ENCODE measurements at places on chromosomes 7 and 10.
A peak's percentile ranks its signal among the peaks of the same experiment; 100 is the strongest.

DNA sequence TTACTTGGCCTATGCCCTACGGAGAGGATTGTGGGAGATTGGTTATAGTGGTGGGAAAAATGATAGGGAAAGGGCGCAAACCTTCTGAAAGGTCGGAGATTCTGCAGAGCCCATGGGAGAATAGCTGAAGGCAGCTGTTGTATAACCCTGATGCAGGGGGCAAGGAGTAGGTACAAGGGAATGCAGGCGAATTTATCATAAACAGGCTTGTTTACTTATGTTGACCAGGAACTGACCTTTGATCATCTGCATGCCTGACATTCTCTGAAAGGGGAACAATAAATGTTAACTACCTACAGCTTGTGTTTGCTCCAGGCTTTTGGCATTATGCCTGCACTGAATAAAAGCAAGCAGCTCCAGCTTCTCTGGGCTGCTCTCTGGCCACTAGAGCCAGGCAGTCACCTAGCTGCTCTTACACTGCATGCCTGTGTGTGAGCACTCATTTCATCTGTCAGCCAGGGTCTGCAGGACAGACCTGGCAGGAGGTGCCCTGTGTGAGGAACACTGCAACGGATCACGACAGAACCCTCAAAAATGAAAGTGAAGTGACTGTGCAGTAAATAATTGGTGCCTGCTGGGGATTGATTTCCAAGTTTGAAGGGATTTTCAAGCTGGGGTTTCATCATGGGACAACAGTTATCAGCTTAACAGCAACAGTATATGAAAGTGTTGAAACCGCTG, 31.1 kb upstream of the ABCA13 start:
- DNase-seq, result no peak

GRCh38 chr7:22269963-22270362, 87.0 kb downstream of the RAPGEF5 start:
- no peak for DNase-seq

GRCh38 chr7:105759670-105760550, 116.5 kb downstream of the ATXN7L1 start:
- DNase-seq, result no peak

GRCh38 chr7:45563941-45564461, 10.2 kb upstream of the ADCY1 start:
- DNase-seq, result no peak

- no peak for DNase-seq
Measured at GRCh38 chr10:30456266-30456665, 22.3 kb downstream of the MAP3K8 start.

- no peak for DNase-seq
Measured at GRCh38 chr7:8442814-8443304, 9.4 kb downstream of the NXPH1 start.

- DNase-seq, result no peak
Measured at GRCh38 chr10:19964625-19965024, 148.4 kb downstream of the PLXDC2 start.

DNA sequence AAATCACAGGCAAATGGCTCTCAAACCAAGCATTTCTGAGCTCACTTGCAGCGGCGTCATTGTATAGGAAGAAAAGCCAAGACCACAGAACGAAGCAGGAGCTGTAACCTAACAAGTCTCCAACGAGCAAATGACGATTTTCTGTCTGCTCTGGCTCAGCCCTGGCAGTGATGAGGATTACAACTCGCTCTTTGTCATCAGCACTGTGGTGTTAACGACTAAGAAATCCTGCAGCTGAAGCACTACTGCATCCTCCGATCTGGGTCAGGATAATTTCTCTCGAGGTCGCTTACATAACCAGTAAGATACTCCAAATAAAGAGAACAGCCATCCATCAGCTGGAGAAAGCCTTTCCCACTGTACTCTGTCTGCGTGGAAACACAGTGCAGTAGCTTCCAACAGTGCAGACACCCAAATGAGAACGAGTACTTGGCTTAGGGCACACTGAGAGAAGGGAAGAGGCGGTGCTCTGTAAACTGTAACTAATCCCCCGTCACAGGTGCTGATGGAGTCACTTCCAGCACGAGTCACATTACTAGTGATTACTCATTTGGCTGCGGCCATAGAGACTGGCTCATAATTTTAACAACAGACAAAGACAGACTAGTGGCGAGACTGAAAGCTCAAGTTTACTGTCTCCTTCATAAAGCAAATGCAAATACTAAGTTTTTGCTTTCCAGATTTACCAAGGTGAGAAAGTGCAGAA, 135.8 kb downstream of the NRBF2 start:
- peak; percentile 54 for DNase-seq

GRCh38 chr7:16669581-16669980, 23.6 kb downstream of the BZW2 start:
- no peak for DNase-seq

GRCh38 chr10:73867871-73868631, 6.3 kb downstream of the CAMK2G start:
- no peak for DNase-seq

- DNase-seq, result no peak
Measured at GRCh38 chr7:135190703-135191102, 20.2 kb upstream of the CYREN start.

DNA sequence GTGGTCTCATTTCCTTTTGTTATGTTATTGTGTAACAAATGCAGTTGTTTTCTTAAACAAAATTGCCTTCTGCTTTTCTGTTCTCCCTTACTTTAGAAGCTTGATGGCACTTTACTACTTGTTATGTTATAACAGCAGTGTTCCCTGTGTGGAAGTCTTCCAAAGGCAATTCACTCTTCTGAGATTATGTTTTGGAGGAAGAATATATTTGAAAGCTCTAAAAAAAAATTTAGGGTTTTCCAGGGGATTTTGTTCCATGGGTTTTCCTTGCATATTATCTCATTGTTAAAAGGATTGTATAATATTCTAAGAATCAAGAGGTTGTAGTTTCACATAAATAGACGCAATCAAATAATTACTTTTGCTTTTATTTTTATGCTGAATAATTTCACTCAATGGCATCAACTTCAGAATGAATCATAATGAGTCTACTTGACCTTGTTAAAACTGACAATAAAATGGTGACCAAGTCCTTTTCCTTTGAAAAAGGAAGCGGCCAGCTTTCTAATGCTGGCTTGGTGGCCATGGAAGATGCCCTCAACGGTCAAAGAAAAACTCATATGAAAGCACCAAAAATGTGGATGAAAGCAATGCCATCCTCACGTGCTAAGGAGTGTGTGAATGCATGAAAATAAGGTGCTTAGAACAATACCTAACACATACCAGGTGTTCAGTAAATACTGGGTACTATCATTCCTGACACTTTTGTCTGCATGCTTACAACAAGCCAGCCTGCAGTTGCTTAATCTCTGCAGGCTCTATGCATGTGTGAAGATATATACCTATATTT, 92.4 kb upstream of the KLF6 start:
- no peak for DNase-seq

GRCh38 chr7:143479055-143479766, 1.5 kb downstream of the TAS2R41 start:
- DNase-seq, result no peak

DNA sequence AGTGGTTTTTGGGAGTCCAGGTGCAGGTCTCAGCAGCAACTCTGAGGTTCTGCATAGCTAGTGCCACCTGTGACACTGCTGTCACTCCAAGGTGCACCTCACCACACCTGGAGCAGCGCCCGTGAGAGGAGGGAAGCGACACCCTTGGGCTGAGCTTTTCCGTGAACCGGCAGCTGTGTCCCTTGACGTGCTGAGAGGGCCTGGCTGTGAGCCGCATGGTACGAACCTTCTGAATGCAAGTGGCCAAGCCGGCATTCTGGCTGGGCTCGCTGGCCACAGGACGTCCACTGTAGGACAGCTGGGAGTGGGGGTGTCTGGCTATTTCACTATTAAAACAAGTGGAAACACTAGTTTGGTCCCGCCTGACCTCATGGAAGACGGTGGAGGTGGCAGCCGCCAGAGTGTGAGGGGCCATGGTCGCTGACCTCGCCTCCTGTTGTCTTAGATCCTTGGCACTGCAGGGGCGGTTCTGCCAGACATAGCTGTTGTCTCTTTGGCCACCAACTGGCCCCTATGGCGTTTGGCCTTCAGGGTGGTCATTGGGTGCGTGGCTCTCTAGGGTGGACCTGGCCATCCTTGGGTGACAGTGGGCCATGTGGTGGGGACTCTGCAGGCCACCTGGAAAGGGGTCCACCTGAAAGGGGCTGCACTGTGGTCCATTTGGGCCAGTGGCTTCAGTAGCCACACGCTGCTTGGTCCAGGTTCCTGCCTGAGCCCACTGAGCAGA, 12.9 kb downstream of the INPP5A start:
- DNase-seq, result no peak

GRCh38 chr7:54339073-54339472, 203.1 kb upstream of the VSTM2A start:
- DNase-seq, result no peak

DNA sequence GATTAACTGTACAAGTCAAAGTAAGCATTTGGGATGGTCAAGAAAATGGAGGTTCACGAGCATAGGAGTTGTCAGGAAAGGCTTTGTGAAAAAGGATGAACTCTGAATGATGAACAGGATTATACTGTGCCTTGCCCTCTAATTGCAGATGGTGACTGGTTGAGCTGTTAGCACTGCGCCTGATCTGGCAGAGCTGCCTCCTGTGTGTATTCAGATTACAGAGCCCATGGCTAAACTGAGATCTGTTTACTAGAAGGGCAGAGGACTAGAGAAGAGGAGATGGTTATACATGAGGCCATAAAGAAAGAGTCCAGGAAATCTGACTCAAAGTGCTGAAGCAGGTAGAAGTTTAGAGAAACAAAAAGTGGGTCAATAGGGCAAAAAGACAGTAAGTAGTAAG, 29.7 kb downstream of the LRRC72 start:
- no peak for DNase-seq

GRCh38 chr7:38396852-38397251, 123.4 kb upstream of the TARP start:
- no peak for DNase-seq

- DNase-seq, result no peak
Measured at GRCh38 chr7:99707096-99707495, 27.3 kb upstream of the CYP3A5 start.

DNA sequence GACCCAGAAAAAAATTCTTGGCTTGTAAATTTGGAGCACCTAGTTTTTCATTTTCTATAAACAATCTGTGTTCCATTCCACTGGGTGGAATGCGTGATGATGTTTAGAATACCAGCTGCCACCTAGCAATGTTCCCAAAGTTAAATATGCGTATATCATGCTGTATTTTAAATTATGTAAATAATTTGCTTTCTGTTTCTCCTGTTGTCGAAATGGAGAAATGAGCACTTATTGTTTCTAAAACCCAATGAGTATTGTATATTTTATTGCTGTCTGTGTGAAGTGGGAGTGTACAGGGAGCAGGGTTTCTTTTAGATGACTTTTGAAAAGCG, 49.4 kb upstream of the CELF2 start:
- DNase-seq, result no peak

- no peak for DNase-seq
Measured at GRCh38 chr10:125823663-125824251, 411 bp downstream of the BCCIP start.

- DNase-seq, result no peak
Measured at GRCh38 chr10:59587083-59587755, 122.4 kb downstream of the SLC16A9 start.

- no peak for DNase-seq
Measured at GRCh38 chr7:147982307-147982706, 608.3 kb upstream of the C7orf33 start.

DNA sequence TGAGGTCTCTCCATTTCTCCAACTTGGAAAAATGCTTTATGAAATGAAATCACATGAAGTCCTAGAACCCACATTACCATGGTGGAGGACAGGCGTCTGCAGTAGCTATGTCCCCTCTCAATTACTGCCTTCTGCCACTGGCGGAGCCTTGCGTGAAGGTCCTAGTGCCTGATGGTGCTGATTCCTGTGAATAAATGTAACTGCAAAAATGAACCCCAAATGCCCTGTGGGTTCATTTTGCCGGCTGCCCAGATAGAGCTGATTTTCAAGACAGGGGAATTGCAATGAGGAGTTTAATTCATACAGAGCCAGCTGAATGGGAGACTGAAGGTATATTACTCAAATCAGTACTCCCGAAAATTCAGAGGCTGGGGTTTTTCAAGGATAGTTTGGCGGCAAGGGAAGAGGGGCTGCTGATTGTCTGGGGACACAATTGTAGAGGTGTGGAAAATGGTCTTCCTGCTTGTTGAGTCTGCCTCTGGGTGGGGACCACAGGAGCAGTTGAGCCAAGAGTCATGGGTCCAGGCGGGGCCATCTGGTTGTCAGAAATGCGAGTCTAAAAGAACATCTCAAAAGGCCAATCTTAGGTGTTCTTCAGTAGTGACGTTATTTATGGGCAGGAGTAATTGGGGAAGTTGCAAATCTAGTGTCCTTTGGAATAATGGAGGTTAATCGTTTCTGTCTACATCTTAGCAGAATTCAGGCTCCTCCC, 13.5 kb downstream of the PRF1 start:
- DNase-seq, result no peak

DNA sequence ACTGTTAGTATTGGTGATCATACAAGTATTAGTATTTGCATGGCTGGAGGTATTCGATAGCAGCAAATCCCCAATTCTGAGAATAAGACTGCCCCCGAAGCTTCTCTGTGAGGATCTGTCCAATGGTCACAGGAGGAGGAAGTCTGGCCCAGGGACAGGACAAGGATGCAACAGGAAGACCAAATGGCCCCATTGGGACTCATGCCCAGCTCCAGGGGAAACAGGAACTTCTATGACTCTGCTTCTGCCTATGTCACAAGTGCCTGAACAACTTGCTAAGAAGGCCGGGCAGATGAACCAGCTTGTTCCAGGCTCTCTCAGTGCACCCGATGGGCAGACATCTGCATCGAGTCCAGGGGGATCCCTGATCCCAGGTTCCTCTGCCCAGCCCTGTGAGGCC, 172.0 kb upstream of the GRB10 start:
- no peak for DNase-seq

- DNase-seq, result no peak
Measured at GRCh38 chr7:132904209-132904608, 177.7 kb downstream of the CHCHD3 start.

- DNase-seq, result no peak
Measured at GRCh38 chr7:85775431-85775830, 588.6 kb upstream of the SEMA3D start.

GRCh38 chr7:118054529-118054928, 129.4 kb upstream of the LSM8 start:
- no peak for DNase-seq

Data from activated CD8-positive, alpha-beta memory T cell treated with anti-CD3 and anti-CD28 coated beads for 1 hour (primary cell).